ENCODE measurements at places on chromosomes 16 and 17.

DNA sequence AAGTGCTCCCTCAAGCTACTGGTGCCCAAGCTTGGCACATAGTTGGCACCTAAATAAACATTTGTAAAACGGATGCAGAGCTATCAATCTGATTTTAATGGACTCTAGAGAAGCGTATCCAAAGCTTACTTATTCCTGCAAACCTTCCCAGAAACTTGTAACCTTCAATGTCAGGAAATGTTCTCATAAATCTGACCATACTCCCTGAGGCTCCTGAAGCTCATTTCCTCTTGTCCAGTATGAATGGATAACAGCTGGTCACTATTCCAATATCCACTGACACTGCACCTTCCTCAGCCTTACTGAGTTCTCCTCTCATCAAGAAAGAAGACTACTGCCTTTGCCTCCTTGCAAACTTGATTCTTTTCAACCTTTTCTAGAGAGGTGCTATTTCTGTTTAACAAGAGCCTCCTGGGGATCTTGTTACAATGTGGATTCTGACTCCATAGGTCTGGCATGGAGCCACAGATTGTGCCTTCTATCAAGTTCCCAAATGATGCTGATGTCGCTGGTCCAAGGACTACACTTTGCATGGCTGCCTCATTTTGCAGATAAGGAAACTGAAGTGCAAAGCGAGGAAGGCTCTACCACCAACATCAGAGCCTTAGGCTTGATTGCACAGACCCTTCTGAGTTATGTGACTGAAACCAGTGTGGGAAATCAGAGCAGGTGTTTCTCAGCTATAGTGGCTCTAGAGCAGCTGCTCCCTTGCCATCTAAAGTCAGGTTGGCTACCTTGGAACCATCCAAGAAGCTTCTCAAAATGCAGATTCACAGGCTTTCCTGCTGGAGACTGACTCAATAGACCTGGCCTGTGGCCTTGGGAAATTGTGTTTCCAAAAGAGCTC, 377.8 kb downstream of the SOX9 start:
- DNase-seq: no peak

GRCh38 chr16:17154981-17155380, 315.8 kb downstream of the XYLT1 start:
- no peak for DNase-seq

GRCh38 chr17:53137869-53138268, 684.9 kb upstream of the KIF2B start:
- DNase-seq: no peak

GRCh38 chr17:61179380-61179806, 220.2 kb upstream of the TBX2 start:
- DNase-seq: no peak

DNA sequence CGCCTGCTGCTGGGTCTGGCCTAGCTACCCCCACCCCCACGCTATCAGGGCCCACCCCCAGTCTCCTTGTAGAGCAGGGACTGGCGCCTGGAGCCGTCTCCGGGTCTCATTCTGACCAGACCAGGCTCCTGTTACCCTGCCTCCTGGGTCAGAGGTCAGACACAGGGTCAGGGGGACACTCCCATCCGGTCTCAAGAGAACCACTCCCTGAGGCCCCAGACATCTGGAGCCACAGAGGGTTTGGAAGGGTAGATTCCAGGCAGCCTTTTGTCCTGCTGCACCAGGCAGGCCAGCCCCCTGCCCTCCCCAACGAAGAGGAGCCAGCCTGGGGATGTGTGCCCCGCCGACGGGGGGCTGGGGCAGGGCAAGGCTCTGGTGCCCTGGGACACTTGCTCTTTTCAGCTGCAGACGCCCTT, 944 bp upstream of the WFIKKN1 start:
- no peak for DNase-seq

- no peak for DNase-seq
Observed at GRCh38 chr17:74554909-74555308, 9.0 kb upstream of the CD300C start.

- DNase-seq: no peak
Observed at GRCh38 chr16:12231666-12232065, 255.1 kb downstream of the SNX29 start.

DNA sequence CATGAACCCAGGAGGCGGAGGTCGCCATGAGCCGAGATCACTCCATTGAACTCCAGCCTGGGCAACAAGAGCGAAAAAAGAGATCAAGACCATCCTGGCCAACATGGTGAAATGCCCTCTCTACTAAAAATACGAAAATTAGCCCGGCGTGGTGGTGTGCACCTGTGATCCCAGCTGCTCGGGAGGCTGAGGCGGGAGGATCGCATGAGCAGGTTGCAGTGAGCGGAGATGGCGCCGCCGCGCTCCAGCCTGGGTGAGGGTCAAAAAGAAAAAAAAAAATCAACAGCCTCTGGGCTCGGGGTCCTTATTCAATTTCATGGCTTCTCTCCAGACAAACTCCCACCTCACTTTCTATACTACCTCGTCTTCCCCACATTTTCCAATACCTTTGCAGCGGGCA, 3.2 kb upstream of the GP1BA start:
- no peak for DNase-seq

DNA sequence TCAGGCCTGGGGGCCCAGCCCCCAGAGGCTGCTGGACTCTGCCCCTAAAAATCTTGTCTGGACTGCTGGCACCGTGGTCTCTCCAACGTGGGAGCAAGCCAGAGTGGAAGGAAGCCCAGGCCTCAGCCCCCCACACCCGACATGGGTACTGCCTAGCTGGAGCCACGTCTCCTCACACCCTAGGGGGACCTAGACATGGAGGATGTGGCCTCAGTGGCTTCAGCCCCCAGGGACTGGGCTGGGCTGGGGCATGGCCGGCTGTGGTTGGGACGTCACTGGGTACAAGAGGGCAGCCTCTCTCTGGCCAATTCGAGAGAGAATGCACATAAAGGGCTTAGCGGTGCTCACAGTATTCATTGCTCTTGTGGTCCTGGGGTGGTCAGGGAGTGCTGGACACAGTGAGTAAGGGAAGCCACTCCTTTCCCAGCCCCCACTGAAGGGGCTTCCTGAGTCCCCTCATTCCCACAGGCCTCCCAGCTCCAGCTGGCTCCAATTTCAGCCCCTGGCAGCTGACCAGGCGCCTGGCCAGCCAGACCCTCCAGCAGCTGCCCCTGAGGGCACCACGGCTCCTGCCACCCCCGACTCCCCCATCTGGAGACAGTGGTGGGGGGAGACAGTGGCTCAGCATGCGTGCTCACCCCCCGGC, 1.1 kb downstream of the CDH15 start:
- DNase-seq: no peak

DNA sequence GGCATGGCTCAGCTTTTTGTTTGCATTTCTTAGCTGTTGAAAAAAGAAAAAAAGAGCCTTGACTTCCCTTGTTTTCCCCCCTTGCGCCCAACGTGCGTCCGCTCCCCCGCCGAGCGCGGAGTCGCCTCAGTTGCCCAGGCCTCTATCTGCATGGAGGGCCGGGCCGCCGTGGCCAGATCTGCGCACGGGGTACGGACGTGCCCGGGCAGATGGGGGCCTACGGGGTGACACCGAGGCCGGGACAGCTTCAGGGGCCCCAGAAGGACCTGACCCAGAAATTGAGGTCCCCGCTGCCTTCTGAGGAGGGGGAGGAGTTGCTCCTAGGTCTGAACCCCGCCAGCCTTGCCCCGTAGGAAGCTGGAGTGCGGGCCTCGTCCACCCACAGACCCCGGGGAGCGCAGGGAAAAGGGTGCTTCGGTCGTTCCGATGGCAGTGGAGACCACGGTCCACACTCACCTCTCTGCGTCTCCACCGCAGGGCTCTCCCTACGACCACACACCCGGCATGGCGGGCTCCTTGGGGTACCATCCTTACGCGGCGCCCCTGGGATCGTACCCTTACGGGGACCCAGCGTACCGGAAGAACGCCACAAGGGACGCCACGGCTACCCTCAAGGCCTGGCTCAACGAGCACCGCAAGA, 1.5 kb downstream of the IRX5 start:
- DNase-seq: no peak

DNA sequence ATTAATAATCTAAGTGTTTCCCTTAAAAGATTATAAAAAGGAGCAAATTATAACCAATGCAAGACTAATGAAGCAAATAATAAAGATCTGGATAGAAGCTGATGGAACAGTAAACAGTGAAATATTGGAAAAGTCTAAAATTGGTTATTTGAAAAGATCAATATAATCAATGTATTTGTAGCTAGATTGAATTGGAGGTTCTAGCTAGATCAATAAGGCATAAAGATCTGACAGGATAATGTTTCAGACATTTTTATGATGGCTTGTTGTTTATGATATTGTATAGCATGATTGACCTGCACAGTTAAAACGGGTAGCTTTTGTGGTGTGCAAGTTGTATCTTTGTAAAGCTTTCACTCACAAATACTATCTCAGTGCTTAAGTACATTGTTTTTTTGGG, 245.3 kb downstream of the BCAS3 start:
- no peak for DNase-seq

GRCh38 chr16:12146966-12147365, 170.4 kb downstream of the SNX29 start:
- no peak for DNase-seq

- DNase-seq: no peak
Observed at GRCh38 chr17:72947475-72947874, 145.0 kb downstream of the SLC39A11 start.

DNA sequence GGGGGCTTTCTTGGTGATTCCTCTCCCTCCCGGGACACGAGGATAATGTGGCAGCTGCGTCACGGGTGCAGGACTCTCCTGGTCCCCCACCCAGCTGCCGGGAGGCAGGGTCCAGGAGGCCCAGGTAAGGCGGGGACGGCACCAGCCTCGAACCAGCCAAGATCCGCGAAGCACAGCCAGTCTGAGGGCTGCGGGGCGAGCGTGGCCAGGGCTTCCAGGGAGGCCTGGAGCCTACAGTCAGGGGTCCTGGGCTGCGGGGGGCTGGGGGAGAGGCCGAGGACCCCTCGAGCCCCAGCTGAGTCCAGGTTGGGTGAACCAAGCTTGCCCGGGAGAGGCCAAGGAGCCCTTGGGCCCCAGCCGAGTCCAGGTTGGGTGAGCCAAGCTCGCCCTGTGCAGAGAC, 10.0 kb downstream of the TPSD1 start:
- DNase-seq: no peak

- DNase-seq: no peak
Observed at GRCh38 chr17:30170415-30170987, 53.9 kb downstream of the NSRP1 start.

Data from T-helper 1 cell (primary cell).